NT2/D1 (cell line): ENCODE measurements at places on chromosomes 2 and 18.

DNA sequence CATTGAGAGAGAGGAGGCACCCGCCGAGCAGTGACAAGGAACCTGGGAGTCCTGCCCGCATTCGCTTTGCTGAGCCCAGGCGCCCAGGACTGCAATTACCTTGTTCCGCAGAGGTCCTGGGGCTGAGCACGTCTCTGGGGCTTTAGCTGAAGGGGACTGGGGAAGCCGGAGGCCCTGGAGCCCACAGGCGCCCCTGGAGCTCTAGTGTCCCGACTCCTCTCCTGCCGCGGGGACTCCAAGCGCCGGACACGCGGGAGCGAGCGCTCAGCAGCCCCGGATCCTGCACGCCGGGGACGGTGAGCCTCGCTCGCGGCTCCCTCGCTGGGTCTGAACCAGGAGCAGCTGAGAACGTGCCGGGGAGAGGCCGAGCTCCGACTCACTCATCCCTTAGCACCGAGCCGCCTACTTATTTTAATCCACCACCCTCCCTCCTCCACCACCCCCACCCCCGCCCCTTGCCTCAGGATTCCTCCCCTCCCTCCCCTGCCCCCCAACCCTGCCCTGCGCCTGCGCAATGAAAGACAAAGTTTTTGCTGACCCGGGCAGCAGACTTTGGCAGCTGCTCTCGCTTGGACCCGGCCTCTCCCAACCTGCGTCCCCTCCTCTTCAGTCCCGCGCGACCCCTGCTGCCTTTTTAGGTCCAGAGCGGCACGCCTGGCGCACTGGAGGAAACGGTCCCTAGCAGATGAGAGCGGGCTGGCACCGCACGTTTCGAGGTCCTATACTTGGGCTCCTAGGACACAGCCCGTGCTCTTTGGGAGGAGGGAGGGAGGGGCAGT lies at the start of gene OSR1:
TSS of gene OSR1 (minus strand) at position 382 of the 779 bp plus-strand sequence. CDS start 4,818 bp downstream, outside the sequence.
- DNase-seq, result peak; percentile 51

DNA sequence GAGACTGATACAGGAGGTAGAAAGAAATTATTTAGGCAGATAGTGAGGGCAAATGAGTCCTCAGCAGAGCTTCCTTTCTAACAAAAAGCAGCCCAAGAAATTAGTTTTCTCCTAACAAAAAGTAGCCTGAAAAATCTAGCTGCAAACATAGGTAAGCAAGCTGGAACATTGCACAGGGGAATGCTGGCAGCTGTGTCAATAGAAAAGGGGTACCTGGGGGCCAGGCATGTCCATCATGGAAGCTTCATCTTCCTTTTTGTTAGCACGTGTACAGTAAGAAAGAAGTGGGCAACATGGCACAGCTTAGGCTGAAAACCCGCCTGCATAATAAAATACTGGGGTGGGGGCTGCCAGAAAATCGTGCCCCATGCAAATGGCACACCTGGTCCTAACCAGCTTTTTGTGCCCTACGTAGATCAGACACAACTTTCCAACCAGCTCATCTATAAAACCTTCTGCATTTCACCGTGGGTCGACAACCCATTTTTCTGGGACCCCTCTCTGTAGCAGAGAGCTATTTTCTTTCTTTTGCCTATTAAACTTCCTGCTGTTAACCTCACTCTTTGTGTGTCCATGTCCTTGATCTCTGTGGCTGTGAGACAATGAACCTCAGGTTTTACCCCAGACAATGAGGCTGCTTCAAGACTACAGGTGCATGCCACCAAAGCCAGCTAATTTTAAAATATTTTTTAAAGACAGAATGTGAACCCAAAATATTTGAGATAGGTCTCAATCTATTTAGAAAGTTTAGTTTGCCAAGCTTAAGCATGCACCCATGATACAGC lies 6.6 kb upstream of the MTHFD2 start:
- no peak for DNase-seq

- DNase-seq, result no peak
These were observed 718.8 kb downstream of the DPP10 start for GRCh38 chr2:115161081-115161770.

- DNase-seq, result no peak
These were observed 7.0 kb upstream of the CLIP4 start for GRCh38 chr2:29108225-29108624.

DNA sequence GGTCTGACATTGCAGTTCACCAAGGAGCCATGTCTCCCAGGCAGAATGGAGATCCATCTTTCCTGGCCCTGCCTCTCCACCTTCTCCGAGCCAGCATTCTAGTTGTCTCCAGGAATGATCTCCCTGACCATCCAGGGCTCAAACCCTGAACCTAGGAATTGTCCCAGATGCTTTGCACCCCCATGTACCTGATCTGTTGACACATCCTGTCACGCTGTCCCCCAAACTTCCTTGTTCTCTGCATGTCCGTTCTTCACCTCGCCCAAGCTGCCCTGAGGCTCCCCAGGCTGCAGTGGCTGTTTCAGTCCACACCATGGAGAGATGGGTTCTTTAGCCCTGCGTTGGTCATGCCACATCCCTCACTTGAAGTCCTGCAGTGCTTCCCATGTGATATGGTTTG lies 7.0 kb upstream of the MBP start:
- no peak for DNase-seq

DNA sequence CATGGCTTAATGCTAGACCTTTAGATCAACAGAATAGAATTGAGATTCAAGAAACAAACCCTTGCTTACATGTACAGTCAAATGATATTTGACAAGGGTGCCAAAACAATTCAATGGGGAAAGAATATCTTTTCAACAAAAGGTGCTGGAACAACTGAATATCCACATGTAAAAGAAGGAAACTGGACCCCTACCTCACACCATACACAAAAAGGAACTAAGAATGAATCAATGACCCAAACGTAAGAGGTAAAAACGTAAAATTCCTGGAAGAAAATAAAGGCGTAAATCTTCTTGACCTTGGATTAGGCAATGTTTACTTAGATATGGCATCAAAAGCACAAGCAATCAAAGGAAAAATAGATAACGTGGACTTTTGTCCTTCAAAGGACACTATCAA lies 43.1 kb downstream of the BAZ2B start:
- DNase-seq, result no peak
